ENCODE measurements at places on chromosomes 3 and 15.

DNA sequence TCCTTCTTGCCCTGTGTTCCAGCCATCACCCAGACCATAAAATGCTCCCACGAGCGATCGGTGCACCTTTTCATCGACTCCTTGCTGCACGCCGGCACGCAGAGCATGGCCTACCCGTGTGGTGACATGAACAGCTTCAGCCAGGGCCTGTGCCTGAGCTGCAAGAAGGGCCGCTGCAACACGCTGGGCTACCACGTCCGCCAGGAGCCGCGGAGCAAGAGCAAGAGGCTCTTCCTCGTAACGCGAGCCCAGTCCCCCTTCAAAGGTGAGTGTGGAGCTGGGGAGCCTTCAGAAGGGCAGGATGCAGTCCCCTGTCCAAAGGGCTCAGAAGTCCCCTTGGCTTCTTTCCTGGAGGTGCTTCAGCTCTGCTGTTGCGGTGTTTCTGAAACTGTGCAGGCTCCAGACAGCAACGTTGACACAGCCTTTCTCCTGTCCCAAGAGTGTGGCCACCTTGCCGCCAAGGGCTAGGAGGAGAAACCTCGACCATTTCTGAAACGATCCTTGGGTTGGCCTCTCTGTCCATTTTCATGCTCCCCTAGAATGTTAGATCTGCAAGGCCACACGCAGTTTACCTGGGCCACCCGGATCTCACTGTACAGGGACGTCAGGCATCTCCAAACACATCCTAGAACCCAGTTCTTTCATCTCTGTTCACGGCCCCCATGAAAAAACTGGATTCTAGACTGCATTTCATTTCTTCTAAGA, 116.7 kb downstream of the LIPC start:
- DNase-seq: no peak

DNA sequence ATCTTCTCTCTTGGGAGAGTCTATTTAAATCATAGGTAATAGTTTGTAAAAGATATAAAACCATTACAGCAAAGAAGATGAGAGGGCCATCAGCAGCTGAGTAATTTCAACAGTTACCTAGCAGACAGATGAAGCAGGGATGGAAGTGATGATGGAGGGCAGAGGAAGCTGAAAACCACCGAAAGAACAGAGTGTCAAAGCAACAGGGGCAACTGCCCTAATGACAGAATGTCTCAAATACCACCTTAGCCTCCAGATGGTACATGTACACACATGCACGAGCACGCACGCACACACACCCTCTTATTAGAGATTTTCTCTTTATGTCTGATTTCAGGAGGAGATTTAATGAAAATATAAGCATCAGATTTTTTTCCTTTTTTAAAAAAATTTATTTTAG, 64.5 kb downstream of the NEDD4 start:
- no peak for DNase-seq

DNA sequence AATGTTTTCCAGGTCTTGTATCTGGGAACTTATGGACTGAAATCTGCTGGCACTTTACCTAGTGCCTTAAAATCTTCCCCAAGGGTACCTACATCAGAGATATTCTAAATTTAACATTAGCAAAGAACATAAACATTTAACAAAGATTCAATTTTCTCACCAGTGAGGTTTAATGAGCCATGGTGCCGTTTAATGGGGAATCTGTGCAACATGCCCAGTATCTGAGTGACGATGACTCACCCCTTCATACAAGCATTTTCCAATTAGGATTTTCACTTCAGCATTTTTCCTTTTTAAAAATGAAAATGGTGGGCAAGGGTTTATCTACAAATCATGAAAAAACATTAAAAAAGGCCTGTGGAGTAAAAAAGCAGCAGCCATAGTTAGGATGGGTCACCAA, 189.4 kb downstream of the SLC9A9 start:
- no peak for DNase-seq

GRCh38 chr15:48449734-48450133, 118.5 kb downstream of the DUT start:
- no peak for DNase-seq

DNA sequence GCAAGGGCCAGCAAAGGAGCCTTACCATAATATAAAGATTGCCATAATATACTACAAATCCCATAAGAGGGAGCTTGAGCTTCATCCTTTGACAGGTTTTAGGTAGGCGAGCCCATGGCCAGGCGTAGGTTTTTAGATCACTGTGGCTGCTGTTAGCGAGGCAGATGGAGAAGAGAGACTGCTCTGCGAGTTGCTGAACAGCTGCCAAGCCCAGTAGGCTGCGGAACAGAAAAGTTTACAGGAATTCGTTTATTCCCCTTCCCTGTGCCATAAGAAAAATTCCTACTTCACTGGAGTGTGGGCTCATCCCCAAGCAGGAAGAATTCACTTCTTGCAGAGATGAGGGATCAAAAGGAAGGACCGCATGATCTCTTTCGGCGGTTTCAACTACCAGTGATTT, 30.5 kb downstream of the TMED3 start:
- no peak for DNase-seq

DNA sequence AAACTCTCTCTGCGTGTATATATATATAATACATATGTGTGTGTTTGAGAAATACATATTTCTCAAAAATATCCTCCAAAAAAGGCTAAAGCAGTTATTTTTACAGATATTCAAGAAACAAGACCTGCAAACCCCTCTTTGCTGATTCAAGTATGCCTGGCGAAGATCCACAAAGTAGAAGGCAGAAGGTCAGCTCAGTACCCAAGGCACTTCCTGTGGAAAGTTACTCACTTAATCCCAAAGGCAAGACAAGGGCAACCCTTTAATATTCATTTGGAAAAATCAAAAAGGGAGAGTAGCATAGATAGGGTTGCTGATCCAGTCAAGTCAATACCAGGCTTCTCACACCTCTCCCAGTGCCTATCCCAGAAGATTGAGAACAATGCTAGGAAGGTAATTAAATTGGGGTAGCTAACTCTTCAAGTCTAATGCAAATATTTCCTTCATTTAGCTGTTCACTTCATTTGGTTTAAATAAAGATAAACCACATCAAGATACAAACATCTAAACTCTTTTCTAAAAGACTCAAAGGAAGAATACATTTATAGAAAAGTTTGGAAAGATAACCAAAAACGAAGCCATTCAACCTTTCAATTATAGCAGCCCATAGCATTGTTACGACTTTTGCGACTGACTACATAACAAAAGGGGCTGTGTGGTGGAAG, 7.2 kb downstream of the COX17 start:
- DNase-seq: no peak

- DNase-seq: no peak
These were observed 82.2 kb upstream of the CBLB start for GRCh38 chr3:105950881-105951600.

DNA sequence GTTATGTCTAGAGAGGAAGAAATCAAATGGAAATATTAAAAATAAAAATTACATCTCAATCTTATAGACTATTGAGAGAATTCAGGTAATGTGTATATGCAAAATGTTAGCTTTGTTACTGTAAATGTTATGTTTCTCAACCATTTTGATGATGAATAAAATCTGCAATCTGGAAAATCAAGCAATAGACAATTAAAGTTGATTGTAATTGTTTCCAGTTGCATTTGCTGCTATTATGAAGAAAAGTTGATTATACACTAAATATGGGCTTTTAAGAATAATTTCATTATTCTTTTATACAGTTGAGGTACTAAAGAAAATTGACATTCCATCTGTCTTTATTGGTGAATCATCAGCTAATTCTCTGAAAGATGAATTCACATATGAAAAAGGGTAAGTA, 68.9 kb downstream of the PFN2 start:
- DNase-seq: no peak

- no peak for DNase-seq
These were observed 4.7 kb upstream of the CALML4 start for GRCh38 chr15:68209735-68210408.

DNA sequence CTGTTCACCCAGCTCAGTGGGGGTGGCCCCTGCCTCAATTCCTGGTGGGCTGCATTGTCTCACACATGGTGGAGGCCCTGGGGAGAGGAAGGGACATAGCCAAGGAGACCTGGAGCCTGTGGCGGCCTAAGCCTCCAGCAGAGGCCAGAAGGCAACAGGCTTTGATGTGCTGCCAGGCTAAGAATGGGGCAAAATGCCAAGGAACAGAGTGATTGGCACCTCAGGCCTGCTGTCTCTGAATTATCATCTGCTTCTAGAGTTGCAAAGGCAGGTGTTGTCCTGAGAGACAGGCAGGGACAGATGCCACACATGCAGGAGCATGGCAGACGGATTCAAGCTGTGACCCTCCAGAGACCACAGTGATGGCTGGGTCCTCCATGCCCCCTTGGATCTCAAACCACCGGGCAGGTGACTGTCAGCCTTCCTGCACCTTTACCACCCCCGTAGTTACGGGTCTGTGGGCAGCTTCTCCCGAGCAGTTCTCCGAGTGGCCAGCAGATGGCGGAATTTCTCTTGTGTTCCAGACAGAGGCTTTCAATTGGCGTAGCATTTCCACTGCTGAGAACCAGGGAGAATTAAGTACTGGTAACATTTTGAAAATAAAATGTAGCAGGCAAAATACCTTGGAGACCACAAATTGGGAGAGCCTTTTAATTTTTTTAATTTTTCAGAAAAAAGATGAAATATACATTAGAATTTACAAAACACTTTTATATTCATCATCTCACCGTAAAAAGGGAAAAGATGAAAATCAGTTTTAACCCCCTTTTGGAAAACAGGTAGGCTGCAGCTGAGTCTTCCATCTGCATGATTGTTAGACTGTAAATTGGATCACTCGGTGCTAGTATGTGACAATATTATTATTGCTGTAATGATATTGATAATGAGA, 525.5 kb upstream of the CFAP20DC start:
- DNase-seq: peak; percentile 76

DNA sequence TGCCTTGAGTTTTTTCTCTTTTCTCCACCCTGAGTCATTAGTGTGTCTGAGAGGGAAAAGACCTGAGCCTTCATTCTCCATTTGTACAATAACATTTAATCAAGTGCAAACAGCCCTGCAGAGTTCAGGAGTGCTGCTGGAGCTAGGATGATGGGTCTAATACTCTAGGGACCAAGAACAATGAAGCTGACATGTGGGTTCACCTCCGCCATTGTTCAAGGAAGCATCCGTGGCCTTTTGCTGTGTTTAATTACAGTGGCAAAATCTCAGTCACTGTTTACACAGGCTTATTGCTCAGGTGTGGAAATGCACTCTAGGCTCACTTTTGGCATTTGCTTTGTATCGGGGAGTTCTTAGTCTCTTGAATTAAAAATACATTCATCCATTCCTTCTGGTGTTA, 259.6 kb downstream of the LRTM1 start:
- no peak for DNase-seq

- no peak for DNase-seq
These were observed 37.6 kb upstream of the CLDN18 start for GRCh38 chr3:137972396-137972795.

DNA sequence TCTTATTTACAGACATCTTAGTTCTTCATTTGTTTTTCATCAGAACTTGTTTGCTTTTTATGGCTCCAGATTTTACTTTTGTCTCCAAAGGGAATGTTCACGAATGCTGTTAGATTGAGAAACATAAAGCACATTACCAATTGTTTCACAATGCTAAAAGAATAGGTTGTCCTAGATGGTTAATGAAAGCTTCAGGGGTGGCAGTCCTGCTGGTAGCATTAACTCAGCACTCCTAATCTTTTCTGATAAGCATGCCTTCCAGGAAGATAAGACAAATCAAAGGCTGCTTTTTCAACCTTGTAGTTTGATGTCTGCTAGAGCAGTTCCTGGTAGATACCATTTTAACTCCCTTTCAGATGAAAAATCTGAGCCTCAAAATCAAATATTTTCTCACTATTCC, 619.4 kb downstream of the PYDC2 start:
- DNase-seq: no peak

DNA sequence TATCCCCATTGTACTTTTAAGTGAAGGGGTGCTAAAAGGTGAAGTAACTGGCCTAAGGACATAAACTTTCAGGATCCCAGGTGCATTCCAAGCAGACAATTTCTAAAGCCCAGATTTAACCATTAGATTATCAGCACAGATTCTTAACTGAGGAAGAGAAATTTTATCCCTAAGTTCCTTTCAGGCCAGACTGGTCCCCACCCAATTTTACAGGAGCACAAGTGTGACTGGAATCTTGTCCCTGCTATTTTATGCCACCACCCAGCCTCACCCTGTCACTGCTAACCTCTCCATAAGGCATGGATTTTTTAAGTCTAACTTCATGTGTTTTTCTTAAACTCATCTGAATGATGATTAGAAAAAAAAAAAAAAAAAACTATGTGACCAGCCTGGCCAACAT, 37.1 kb upstream of the ATP1B3 start:
- DNase-seq: no peak

- DNase-seq: no peak
These were observed 92.1 kb upstream of the FXR1 start for GRCh38 chr3:180820400-180820799.

DNA sequence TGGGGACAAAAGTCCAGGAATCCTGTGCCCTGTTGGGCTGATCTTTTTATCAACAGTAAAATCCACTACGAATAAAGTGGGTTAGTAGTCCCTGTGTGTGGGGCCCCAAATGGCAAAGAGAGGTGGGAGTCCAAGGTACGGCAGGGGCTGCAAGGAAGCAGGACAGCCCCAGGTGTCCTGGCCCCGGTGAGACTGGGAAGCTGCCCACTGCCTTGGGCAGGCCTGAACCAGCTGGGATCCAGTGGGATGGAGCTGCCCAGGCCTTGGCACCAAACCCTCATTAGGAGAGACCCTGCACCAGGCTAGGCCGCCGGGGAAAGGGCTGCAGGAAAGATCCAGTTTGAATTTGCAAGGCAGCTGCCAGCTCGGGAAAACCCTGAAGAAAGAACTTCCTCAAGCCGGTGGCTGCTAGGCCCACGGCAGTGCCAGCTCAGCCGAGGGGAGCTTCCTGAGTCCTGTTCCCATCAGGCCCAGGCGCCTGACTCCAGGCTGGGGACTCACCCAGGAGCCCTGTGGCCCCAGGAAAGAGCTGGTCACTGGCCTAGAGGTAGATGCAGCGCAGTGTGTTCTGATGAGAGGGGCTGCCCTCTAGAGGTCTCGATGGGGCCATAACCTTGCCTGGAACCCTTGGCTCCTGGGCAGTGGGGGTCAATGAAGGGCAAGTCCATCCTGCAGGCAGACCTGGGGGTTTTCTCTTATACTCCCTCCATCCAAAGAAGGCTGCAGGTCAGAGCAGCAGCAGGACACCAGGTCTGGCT, 14.4 kb upstream of the GNAI2 start:
- DNase-seq: no peak
